ENCODE measurements at places on chromosomes 7 and 10.

GRCh38 chr7:111029574-111030251, 61.2 kb upstream of the LRRN3 start:
- DNase-seq: no peak

GRCh38 chr7:101171442-101171837, 6.1 kb upstream of the VGF start:
- no peak for DNase-seq

DNA sequence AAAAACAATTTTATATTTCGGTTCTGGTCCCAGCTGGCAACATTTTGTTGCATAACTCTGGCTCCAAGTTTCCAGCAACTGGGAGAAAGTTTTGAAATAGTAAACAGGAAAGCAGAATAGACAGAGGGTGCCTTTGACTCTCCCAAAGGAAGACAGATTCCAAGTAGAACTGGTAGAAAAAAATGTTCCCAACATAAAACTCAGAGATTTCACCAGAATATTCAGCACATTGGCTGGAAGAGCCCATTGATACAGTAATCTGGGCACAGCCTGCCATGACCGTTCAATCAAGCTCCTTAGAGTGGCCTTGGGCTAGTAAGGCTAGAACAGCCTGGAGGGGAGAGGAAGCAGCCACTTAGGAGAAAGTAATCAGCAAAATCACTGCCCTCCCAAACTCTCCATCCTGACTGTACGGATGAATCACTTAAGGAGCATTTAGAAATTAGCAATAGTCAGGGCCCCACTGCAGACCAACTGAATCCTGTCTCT, 120.4 kb downstream of the CUBN start:
- DNase-seq: no peak

GRCh38 chr7:4212376-4212775, 469.7 kb upstream of the FOXK1 start:
- no peak for DNase-seq

DNA sequence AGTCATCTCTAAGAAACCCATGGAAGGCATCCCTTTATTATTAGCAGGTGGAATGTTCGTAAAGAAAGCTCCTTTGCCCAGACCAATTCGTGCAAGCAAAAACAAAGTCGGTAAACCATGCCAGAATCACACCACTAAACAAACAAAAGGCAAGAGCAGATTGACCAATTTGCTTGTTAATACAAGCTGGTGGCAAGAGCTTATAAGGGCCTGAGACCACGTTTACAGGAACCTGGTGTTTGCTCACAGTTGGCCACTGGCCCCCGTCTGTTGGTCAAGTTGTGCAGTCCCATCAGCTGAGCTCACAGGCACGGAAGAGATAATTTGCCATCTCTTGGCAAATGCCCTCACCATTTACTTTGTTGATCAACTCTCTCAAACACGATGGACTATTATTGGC, 342.2 kb upstream of the MKI67 start:
- no peak for DNase-seq

DNA sequence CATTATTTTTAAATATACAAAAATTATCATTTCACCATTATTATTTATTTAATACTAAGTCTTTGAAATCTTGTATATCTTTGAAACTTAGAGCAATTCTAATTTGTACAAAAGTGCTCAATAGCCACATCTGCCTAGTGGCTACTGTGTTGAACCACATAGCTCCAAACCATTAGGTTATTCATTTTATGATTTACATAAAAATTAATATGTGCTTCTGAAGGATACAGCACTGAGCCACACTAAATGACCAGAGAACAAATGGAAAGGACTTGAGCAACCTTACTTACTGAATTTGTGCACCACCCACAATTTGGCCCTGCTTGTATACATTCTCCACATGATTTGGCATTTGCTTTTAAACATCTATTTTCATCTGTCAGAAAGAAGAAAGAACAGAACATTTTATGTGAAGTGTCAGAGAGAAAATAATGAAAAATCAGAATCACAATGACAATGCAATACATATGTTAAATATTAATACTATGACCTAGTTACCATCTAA, 25.8 kb downstream of the ITGB1 start:
- no peak for DNase-seq

- no peak for DNase-seq
Measured at GRCh38 chr10:944034-944831, 12.7 kb upstream of the LARP4B start.

DNA sequence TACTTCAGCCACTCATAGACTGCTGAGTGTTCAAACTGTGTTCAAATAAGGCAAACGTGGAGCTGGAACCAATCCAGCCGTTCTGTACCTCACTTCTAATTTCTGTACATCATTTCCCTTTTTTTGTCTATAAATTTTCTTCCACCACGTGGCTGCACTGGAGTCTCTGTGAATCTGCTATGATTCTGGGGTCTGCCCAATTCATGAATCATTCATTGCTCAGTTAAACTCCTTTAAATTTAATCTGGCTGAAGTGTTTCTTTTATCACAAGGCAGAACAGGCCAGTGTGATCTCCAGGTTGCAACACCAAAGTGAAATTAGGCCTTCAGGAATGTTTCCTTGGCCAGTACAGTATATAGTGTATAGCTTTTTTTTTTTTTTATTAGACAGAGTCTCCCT, 53.5 kb downstream of the DNAJC12 start:
- DNase-seq: no peak

DNA sequence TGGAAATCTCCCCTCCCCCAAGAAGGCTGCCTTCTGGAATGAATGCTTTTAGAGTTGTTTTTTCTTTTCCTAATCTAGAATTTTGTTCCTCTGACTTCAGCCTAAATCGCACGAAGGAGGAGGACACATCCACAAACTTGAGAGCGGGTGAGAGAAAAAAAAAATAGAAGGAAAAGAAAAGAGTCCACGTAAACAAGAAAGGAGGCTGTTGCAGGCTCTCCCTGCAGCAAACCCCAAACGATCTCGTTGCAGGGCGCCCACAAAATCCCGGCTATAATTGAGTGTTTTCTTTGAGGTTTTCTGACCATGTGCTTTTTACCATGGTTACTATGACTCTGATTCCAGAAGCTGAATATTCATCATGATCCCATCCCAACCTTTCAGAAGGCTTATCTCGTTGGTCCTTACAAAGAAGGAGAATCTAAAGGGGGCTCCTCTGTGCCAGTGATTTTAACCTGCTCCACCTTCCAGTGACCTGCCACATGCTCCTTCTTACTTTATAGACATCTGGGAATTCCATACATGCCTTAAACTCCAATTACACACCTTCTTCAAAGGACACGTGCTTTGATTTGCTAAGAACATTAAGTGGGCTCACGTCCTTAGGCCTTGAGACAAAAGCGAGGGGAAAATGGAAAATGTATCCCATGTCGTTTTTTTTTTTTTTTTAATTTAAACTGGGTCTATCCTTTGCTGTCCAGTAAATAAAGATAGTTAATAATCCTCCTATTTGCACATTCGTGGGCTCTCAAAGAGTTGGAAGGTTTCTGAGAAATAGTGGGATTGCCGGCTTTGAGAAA, 5.8 kb downstream of the TWIST1 start:
- DNase-seq: no peak

DNA sequence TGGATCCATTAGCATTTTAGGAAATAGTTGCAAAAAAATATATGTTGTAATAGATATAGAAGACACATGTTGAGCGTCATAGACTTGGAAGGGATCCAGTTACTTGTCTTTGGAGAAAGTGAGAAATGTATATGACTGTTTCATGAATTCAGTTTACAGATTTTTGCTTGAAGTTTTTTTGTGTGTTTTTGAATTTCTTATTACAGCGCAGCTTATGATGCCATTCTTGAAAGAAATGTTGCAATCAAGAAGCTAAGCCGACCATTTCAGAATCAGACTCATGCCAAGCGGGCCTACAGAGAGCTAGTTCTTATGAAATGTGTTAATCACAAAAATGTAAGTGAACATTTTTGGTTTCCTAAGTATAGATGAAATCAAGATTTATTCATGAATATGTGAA, 98.2 kb downstream of the MAPK8 start:
- DNase-seq: no peak

DNA sequence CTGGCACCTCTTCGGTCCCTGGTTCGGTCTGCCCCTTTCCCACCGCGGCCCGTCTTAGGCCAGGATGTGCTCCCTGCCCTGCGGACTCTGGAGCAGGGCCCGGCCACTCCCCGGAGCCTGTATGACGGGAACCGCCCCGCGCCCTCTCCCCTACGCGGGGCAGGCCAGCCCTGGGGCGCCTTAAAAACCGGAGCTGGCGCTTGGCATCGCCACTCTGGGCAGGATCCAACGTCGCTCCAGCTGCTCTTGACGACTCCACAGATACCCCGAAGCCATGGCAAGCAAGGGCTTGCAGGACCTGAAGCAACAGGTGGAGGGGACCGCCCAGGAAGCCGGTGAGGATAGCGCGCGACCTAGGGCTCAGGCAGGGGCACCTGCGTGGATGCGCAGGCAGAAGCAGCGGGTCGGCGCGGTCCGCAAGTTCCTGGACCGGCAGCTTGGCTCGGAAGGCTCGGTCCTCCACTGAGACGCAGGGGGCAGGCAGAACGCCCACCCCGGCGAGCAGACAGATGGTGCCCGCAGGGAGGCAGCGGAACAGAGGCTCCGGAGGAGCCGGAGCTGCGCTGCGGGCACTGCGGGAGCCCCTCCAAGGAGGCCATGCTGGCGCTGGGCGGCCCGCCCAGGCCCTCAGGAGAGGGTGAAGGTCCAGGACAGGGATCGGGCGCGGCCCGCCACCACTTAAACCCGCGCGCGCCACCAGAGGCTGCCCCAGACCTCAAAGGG, at the start of gene ADIRF:
Gene ADIRF, plus strand, starts transcription at position 212 of the 723 bp plus-strand sequence. Its CDS starts 63 bp downstream, at position 275.
- DNase-seq: no peak

DNA sequence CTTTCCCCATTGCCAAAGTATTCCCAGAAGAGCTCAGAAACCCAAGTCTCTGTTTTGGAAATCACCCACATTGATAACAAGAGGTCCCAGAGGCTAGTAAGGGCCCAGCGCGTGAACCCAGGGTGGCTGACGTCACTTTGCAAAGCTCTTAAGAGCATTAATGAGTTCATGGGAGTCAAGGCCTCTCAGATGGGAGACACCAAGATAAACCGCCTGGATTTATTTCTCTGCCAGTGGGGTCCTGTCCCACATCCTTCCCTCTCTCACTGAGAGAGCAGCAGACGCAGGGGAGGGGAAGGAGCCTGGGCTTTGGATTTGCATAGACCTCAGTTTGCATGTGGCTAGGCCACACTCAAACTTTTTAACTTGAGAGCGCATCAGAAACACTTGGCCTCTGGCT, 184.8 kb upstream of the PDE1C start:
- no peak for DNase-seq
